ENCODE measurements at places on chromosomes 2 and 18.

DNA sequence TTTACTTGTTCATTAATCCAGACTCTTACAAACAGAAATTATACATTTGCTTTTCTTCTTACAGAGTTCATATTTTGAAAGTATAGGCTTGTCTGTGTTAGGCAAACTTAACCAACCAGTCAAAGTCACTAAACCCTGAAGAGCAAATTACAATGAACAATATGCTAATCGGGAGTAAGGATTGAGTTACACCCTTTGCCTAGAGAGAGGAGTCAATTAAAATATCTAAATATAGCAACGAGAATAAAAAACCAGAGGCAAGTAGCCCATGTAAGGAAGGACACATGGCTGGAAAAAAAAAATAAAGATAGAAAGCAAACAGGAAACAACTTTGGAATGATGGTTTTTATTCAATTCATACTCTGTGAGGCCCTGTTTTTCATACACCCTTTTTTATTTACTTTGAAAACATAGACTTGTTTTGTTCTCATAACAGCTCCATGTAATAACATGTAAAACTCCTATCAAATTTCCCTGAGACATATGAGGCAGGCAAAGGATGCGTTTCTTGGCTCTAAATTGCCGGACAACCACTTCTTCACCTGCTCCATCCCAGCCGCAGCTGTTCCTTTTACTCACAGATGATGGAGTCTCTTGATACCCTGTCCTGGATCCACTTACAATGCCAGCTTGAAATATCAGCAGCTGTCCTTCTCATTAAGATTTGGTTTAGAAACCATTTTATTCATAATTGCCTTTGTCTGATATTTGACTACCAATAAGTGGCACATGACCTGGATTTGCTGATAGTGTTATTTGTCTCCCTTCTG is 767.7 kb upstream of the GCFC2 start:
- DNase-seq: no peak

GRCh38 chr2:134231301-134231964 is 22.4 kb upstream of the MGAT5 start:
- DNase-seq: no peak

DNA sequence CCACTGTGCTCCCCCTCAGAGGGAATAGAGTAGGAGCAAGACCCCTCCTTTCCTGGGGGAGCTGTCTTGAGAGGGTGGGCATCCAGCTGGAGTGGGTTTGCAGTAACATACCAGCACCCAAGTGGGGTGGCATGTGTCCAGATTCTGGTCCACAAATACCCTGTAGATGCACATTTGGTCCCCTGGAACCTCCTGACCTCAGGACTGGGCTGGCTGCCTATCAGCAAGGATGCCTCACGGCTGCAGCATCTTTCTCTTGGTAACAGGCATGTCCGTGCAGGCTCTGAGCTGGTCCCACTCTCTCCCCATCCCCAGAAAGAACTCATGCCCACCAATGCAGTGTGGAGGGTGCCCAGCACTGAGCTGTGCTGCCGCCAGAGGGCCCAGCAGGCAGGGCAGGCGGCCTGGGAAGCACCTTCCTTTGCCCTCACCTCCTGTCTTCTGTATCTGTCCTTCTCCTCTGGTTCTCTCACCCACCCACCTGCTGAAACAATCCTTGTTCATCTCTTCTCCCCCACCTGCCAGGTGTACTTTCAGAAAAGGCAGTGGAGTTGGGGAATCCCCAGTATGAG is 47.4 kb downstream of the ITGB1BP1 start:
- DNase-seq: no peak

- DNase-seq: peak; percentile 28
These were observed 87.0 kb downstream of the EPB41L3 start for GRCh38 chr18:5456577-5457461.

DNA sequence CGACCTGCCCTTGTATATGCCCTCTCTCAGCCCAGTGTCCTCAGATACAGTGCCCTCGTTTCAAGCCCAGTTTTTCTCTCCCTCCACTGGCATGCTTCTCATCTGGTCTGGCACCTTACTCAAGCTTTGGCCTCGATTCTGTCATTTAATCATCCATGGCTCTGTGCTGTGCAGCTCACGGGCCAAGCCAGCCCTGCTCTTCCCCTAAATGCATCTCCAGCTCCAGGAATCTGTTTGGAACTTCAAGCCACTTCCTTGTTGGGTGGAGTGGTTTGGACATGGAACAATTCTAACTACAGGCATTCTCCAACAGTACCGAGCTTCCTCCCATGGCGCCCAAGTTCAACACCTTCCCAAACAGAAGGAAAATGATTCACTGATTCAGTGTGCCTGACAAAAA is 76.7 kb upstream of the ZNF397 start:
- no peak for DNase-seq

- DNase-seq: no peak
These were observed 12.2 kb upstream of the CD28 start for GRCh38 chr2:203694191-203694590.

- peak; percentile 41 for DNase-seq
These were observed 35.1 kb upstream of the RASGRP3 start for GRCh38 chr2:33441235-33441810.

GRCh38 chr2:115299199-115299598 is 856.8 kb downstream of the DPP10 start:
- DNase-seq: no peak

- DNase-seq: no peak
These were observed 61.0 kb downstream of the PXDN start for GRCh38 chr2:1683297-1683696.

DNA sequence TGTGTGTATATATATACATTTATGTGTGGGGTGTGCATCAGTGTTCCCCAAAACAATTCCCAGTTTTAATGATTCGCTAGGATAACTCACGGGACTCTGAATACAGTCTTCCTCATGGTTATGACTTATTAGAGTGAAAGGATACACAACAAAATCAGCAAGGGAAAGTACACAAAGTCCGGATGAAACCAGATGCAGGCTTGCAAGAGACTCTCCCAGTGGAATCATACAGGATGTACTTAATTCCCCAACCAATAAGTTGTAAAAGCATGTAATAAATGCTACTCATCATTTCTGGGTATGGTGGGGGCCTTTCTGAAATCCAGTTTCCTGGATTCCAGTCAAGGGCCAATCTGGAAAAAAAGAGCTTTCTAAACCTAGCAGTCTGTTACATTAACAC is 654.1 kb upstream of the SYT4 start:
- DNase-seq: no peak

- DNase-seq: no peak
These were observed 141.1 kb downstream of the SP100 start for GRCh38 chr2:230557065-230557464.

DNA sequence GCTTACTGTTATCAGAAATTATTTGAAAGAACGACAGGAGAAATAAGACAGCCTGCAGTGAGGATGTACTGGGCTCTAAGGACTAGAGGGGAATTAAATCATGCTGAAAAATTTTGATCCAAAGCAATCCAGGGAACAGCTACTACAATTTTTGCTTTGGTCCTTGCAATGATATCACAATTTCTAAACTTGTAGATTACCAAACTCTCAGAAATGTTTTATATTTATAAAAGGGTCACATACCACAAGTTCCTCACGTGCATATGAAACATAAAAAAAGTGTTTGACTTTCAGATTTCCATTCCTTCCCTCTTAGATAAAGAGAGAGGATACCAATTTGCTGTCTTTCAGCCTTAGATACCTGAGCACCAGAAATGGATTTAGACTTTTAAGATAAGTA is 261.2 kb downstream of the STK39 start:
- DNase-seq: no peak

DNA sequence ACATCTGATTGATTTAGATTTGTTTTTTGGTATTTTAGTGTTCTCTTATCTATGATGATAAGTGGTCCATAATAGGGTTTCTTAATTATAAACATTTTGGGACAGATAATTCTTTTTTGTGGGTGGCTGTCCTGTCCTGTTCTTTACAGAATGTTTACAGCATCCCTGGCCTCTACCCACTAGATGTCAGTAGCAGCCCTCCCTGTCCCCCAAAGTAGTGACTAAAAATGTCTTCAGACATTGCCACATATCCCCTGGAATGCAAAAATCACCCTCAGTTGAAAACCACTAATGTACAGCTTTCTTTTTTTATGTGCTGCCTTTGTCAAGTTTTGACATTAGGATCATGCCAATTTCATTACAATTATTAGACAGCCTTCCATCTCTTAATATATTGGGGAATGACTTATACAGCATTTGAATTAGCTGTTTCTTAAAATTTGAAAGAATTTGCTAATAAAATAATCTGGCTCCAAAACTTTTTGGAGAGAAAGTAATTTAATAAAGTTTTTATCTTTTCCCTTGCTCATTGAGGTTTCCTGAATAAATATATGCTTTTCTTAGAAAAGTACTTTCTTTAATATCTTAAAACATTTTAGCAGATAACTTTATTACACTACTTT is 19.5 kb downstream of the WIPF1 start:
- DNase-seq: peak; percentile 28

DNA sequence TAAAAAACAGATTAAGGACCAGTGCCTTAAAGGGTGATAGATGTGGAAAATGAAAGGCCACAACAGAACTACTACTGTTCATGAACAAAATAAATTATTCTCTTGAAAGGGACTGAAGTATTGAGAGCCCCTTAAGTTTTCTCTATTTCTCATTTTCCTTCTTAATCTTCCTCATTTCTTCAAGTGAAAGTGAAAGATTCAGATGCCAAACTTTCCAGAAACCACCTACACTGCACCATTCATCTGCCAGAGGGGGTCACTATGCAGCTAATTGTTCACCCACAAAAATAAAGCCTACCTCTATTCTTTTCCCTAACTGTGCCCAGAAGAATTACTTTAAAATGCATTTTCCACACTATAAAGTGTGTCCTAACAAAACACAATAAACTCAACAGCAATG is 140.1 kb downstream of the NR4A2 start:
- DNase-seq: no peak

GRCh38 chr2:16774980-16775898 is 109.6 kb upstream of the CYRIA start:
- DNase-seq: peak; percentile 31

- DNase-seq: no peak
These were observed 685.4 kb upstream of the NRXN1 start for GRCh38 chr2:51717312-51717711.

DNA sequence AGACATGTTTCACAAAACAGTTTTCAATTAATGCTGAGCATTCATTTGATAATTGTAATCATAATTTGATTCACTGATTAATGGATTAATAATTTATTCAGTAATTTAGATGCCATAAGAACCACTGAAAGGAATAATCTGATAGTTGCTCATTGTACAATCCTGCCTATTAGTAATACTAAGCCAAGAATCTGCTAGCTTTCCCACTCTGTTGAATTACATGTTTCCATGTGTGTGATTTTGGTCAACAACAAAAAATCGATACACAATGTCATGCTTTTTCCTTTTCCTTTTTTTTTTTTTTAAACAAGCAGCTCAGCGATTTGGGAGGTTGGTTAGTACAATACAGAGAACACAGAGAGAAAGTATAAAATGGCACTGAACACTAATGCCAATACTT is 25.9 kb downstream of the ARL5A start:
- no peak for DNase-seq

GRCh38 chr2:7358865-7359447 is 441.7 kb downstream of the RNF144A start:
- no peak for DNase-seq

GRCh38 chr2:237515621-237516275 is 28.7 kb downstream of the MLPH start:
- no peak for DNase-seq

- no peak for DNase-seq
These were observed 138.0 kb downstream of the AGPS start for GRCh38 chr2:177530561-177530960.

GRCh38 chr2:181891258-181891965 is at the start of gene ITPRID2:
ITPRID2 (plus strand) TSS chr2:181891730; CDS start chr2:181892067, 337 bp downstream.
- peak; percentile 79 for DNase-seq

GRCh38 chr2:222709191-222709891 is 37.9 kb downstream of the MOGAT1 start:
- peak; percentile 59 for DNase-seq

GRCh38 chr2:219125225-219125885 is 35.3 kb downstream of the NHEJ1 start:
- DNase-seq: no peak

GRCh38 chr2:121707344-121707919 is 29.2 kb downstream of the NIFK start:
- DNase-seq: no peak

GRCh38 chr2:40450066-40450795 is 1.7 kb downstream of the SLC8A1 start:
- DNase-seq: no peak

GRCh38 chr2:147636238-147636882 is 208.5 kb upstream of the ACVR2A start:
- DNase-seq: no peak

- DNase-seq: no peak
These were observed 82.3 kb downstream of the NDUFA10 start for GRCh38 chr2:239942871-239943311.

DNA sequence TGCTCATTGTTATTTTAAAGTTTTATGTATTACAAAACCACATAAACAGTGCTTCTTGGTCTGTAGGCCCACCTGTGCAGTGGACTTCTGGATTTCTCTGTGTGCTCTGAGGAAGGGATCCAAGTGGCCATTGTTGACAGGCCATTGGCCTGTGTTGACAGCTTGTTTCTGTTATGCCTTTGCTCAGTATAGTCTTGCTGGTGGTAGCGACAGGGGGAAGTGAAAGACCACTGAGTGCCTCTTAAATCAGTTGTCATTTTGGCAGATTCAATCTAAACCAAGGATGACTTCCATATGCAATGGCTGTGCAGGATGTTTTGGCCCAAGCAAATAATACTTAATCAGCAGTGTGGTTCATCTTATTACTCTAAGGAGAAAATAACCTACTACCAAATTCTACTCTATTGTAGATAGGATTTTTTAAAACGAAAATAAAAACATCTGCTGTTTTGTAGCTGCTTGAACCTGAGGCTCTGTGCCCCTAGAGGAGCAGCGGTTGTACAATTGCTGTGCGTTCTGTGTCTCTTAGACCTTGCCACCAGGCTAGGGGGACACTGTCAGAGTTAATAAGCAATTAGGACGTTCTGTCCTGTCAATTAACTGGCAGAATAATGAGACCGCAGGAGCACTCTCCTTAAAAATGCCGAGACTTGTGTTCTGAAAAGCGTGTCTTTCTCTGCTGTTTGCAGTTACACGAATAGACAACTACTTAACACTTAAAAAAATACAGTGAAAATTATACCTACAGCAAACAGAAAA is 108.2 kb downstream of the RHBDD1 start:
- DNase-seq: no peak

- no peak for DNase-seq
These were observed 19.9 kb upstream of the SCYGR1 start for GRCh38 chr2:227407591-227408151.
